ENCODE measurements at places on chromosomes 4 and X.

GRCh38 chr4:130329036-130329435, 1233.1 kb downstream of the C4orf33 start:
- no peak for DNase-seq

GRCh38 chrX:130851569-130851968, 51.4 kb downstream of the ENOX2 start:
- DNase-seq = no peak

- DNase-seq = no peak
Measured at GRCh38 chr4:4254199-4254598, 6.2 kb upstream of the TMEM128 start.

- DNase-seq = peak; percentile 87
Measured at GRCh38 chr4:40923316-40924095, 173.8 kb downstream of the NSUN7 start.

GRCh38 chr4:100106982-100107381, 83.3 kb downstream of the DDIT4L start:
- DNase-seq = no peak

GRCh38 chr4:186669159-186669731, 54.4 kb downstream of the FAT1 start:
- peak; percentile 27 for DNase-seq
